MG63 (cell line): ENCODE measurements at places on chromosomes 12 and 14. TPM values are rescaled to one million over a fixed set of nuclear protein-coding genes. Genes with fewer than 3 reads are reported as not detected.

BEGAIN gene
- total RNA-seq = 2.3 and 8.2 TPM in 2 replicates

DEPDC4 gene
- 1.3 and 1.7 TPM in 2 replicates for total RNA-seq

ZNF385A gene
- 0.89 TPM in 1 of 2 replicates, not detected in the other for total RNA-seq

TOMM20L gene
- total RNA-seq = not detected in 2 replicates

GDF11 gene
- total RNA-seq = 2.8 and 3.9 TPM in 2 replicates

PROX2 gene
- not detected in 2 replicates for total RNA-seq

MED13L gene
- 11.9 and 16.1 TPM in 2 replicates for total RNA-seq

TC2N gene
- 0.53 TPM in 1 of 2 replicates, not detected in the other for total RNA-seq

GLIPR1L2 gene
- total RNA-seq = not detected in 2 replicates

OR4E2 gene
- not detected in 2 replicates for total RNA-seq

TRPV4 gene
- 0.20 and 1.1 TPM in 2 replicates for total RNA-seq

MIP gene
- not detected in 2 replicates for total RNA-seq

RTN1 gene
- 1.4 and 2.8 TPM in 2 replicates for total RNA-seq

SAMD4A gene
- 6.0 and 8.7 TPM in 2 replicates for total RNA-seq

IL26 gene
- total RNA-seq = 0.64 and 1.6 TPM in 2 replicates

ANKRD52 gene
- 6.0 and 18.9 TPM in 2 replicates for total RNA-seq

EML5 gene
- total RNA-seq = 0.23 and 0.62 TPM in 2 replicates

KLRC2 gene
- not detected in 2 replicates for total RNA-seq

SERPINA12 gene
- total RNA-seq = not detected in 2 replicates
